Amygdala (tissue), 56 donors: ENCODE measurements at places on chromosomes 3 and 15.

GRCh38 chr15:57355259-57355658 lies 21.0 kb upstream of the CGNL1 start:
- no peak for DNase-seq

GRCh38 chr3:134267996-134268395 lies 17.3 kb upstream of the RYK start:
- DNase-seq = no peak

- no peak for DNase-seq
Observed at GRCh38 chr3:66582721-66583423, 82.0 kb upstream of the LRIG1 start.

DNA sequence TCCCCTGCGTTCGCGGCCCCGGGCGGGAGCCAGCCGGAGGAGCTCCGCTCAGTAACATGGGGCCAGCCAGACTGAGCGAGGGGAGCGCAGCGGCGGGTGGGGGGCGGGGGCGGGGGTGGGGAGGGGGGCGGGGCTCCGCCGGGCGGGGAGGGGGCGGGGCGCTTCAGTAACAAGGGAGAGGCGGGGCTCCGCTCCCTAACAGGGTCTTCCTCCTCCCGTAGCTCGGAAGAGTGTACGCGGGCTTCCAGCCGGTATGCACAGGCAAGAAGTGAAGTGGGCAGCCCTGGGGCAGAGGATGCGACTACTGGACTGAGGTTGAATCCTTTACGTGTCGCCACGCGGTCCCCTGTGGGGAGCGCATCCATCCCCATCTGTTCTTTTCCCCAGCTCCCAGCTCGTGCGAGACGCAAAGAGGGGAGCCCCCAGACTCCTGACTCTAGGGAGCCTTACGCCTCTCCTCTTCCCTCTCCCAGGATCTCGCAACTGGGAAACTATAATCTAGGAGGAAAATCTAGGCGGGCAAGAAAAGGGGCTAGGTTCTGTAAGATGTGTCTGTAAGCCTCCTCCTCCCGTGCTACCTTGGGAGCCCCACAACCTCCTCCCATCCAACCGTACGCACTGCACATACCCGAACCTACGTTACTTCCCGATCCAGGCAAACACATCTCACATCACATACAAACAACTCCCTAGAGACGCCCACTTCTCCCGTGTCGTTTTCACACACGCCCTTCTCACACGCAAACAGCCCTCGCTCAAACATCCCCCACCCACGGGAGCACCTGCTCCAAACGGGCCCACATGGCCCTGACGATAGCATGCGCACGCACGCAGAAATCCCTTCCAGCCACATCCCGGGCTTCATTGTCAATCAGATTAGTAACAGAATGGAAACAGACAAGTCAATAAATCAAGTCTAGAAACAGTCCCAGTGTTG lies at the start of gene SHF:
Gene SHF (minus strand): TSS at position 73 of the 937 bp plus-strand sequence. CDS start 15 bp downstream, at position 58.
- no peak for DNase-seq

GRCh38 chr3:70150599-70150998 lies 151.1 kb downstream of the SAMMSON start:
- no peak for DNase-seq

- DNase-seq = peak; percentile 31
Observed at GRCh38 chr3:24336101-24336500, 158.5 kb downstream of the THRB start.
